MM.1S (cell line): ENCODE measurements at places on chromosomes 12 and 14.
A peak's percentile ranks its signal among the peaks of the same experiment; 100 is the strongest.

DNA sequence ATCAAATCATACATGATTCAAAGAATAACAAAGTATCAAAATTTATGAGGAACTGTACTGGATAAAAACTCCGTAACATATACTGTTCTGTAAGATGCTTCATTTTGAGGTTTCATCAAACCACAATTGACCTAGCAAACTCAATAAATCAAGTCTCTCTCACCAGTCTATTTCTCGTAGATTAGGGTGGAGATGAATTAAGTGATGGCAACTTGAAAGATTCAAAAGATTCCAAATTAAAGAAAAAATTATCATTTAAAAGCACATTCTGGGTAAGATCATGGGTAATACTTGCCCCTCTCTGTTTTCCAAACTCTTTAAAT, 74.4 kb downstream of the PAPLN start:
- no peak for DNase-seq

DNA sequence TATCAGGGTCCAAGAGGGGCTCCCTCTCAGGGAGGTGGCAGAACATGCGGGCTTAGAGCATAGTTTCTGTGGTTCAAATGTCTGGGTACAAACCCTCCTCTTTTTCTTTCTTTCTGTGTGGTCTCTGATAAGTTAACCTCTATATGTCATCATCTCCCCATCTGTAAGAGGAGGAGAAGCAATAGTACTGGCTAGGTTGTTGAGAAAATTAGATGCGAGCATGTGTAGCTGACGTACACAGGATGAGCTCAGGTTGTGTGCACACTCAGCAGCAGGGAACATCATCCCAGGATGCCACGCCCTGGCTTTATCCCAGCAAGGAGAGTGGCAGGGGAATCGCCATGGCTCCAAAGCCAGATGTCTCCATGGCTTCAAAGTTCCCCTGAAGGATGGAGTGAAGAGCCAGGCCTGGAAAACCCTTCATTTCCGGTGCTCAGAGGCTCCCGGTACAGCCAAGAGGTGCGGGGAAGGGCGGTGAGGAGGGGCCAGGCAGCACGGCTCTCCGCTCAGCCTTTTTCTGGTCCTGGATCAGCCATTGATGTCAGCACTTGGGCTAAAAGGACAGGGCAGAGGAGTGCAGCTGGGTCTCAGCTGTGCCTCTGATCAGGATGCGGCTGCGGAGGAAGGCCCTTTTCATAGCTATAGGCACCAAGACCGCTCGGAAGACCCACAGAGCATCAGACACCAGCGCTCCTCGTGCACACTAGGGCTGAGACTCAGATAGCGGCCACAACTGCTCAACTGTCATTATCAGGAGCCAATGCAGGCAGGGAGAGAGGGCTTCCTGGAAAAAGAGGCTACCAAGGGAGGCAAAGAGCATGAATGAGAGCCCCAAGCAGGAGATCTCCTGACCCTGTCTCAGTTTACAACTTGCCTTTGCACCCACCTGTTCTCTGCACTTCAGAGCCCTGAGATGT, 41.5 kb downstream of the ARL6IP4 start:
- DNase-seq: no peak

DNA sequence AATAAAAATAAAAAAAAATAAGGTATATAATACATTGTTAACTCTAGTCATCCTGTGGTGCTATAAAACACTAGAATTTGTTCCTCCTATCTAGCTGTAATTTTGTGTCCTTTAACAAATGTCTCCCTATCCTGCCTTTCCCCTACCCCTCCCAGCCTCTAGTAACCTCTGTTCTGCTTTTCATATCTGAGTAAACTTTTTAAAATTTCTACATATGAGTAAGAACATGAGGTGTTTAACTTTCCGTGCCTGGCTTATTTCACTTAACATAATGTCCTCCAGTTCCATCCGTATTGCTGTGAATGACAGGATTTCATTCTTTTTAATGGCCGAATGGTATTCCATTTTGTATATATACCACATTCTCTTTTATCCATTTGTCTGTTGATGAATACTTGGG, 71.3 kb upstream of the GNG2 start:
- no peak for DNase-seq

DNA sequence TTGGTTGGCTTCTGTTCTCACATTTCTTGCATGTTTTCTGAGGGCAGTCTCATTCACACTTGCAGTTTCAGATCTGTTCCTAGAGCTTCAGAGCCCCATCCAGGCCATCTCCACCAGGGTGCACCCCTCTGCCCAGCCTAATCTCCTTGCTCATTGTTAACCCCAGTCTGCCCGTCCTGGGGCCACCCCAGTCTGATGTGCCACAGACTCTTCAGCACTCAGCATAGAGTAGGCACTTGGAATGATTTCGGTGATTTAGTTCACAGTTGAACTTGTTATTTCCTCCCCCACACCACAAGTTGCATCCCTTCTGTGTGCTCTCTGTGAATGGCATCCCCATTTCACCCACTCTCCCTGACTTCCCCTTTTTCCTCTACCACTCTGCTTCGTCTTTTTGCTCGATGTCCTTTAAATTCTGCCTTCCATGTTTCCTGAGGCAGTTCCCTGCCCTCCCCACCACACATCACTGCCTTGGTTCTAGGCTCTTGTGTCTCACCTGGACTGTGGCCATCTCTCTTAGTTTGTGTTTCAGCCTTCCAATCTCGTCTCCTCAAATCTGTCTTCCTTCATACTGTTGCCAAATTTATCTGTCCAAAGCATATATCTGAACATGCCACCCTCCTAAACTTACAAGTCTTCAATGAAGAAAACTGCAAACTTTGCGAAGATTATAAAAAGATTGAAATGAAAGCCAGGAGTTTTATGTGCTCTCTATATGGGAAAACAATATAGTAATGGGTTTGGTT, 41.5 kb downstream of the ANO6 start:
- DNase-seq: peak; percentile 31

DNA sequence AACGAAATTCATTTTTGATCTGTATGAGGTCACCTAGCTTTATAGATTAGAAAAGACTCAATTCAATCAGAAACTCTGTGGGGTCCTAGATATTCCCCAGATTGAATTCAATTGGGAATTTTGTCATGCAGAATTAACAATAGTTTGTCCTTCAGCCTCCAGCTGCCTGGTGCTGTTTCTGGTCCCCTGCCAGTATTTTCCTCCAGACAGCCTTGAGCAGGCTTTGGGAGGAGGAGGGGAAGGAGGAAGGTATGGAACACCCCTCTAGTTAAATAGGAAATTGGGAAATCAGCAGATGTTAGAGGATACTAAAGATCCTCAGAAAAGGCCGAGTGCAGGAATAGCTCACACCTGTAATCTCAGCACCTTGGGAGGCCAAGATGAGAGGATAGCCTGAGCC, 10.6 kb downstream of the GRIP1 start:
- DNase-seq: no peak
